ENCODE measurements at places on chromosomes 16 and 17.

DNA sequence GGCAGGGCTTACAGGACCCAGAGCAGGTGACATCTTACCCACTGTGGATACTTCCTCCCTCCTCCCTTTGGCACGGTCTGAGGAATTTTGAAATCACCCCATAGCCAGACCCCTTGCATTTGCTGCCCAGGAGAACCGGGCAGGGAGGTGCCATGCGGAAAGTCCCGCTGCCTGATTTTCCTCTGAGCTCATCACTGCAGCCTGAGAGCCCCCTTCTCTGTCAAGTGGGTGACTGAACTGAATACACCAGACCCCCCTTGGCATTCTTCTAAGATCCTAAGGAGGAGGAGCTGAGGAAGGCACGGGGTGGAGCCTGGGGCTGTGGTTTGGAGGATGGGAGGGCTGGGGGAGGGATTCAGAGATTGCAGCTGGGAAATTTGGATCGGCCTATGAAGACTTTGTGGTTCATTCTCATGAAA lies 173.4 kb downstream of the RAB11FIP4 start:
- no peak for DNase-seq

- DNase-seq = peak; percentile 87
These were observed at the start of gene ARL4D for GRCh38 chr17:43398724-43399595. Gene ARL4D (plus strand): TSS chr17:43398993. CDS start chr17:43399733, 740 bp downstream.

DNA sequence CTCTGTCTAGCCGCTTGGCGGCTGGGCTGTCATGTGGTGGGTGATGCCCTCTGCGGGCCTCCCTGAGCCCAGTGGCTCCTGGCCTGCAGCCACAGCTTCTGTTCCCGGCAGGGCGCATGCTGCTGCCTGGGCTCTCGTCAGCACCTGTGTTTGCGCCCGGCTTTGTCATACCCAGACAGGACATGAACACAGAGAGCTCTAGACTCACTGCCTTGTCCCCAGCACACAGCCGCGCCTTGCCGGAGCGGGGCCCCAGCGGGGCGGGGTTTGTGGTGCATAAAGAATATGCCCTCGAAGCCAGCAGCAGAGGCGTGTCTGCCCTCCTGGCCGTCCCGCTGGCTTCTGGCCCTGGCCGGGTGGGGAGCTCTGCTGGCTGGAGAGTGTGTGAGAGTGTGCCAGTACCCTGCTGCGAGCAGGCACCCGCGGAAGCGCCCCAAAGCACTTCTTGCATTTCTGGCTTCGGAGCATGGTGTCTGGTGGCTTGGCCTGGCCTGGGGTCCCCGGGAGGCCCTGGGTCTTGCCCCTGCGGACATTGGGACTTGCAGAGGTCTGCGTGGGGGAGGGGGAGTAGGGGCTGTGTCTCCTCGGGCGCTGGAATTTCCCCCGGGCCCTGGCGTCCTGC lies 14.4 kb downstream of the ASPSCR1 start:
- DNase-seq = no peak

DNA sequence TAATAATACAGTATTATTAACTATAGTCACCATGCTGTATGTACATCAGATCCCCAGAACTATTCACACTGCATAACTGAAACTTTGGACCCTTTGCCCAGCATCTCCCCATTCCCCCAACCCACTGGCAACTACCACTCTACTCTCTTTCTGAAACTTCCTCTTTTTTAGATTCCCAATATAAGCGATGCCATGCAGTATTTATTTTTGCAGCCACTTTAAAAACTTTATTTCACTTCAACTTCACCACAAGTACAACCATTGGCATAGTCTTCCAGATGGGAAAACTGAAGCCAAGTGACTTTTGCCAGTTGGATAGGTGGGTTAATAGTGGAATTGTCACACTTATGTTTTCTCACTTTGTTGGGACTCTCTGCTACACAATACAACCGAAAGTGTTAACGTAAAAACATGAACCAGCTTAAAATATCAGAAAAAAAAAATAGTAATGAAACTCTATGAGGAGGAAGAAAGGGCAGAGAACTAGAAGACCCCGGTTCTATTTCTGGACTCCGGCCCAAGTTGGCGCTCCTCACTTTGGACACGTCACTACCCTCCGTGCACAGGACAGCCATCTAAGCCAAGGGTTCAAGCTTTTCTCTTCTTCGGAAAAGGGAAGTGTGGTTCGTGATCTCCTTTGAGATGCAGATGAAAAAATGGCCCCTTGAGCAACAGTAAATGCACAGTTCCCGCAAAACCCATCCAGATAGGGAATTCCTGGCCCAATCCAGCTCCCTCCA lies 743 bp downstream of the SHCBP1 start:
- DNase-seq = no peak

- DNase-seq = no peak
These were observed 2.6 kb upstream of the RARA start for GRCh38 chr17:40306395-40306794.

DNA sequence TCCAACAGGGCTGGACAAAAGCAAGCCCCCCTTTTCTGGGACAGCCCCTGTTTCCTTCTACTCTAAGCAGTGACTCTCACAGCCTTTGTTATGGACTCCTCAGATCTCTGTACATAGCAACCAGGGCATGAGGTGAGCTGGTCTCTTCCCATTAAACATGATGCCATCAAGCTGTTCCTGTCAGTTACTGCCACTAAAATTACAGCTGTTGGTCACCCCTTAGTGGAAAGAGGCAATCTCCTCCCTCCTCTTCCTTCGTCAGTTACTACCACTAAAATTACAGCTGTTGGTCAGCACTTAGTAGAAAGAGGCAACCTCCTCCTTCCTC lies 95.2 kb upstream of the SMIM36 start:
- no peak for DNase-seq

GRCh38 chr17:3033741-3034577 lies 29.4 kb downstream of the OR1D5 start:
- no peak for DNase-seq

DNA sequence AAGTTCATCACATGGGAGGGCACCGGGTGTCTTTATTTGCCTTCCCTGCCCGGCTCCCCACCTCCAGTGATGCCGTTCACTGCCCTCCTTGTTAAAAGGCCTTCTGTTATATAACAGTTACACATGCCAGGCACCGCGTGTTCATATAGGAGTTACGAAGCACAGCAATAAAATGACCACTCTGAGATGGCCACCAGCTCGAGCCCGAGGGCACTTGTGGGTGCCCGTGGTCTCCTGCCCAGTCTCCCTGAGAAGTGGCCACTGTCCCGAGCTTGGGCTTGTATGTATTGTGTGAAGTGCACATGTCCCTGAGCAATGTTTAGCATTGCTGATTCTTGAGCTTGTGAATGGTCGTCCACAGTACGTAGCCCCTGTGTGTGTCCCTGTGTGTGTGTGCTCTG lies 355.6 kb downstream of the SEC14L1 start:
- DNase-seq = no peak

- DNase-seq = peak; percentile 39
These were observed 12.7 kb downstream of the MRM3 start for GRCh38 chr17:794876-795275.

GRCh38 chr16:89410794-89411309 lies 79.5 kb downstream of the ANKRD11 start:
- DNase-seq = no peak

DNA sequence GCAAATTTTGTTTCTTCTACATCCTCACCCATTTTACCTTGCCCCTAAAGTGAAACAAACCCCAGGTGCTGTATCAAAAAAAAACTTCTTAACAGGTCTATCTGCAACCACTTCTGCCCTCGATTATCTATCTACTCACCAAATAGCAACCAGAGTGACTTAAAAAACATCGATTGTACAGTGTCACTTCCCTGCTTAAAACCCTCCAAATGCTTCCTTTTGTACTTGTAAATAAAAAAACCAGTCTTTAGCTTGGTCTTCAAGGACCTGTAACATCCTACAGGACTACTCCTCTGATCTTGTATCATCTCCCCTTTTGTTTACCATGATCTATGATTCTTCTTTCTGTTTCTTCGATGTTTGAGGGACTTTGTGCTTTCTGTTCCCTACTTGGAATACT lies 82.7 kb upstream of the CORO6 start:
- DNase-seq = no peak

GRCh38 chr16:47045459-47045858 lies 72.0 kb upstream of the DNAJA2 start:
- no peak for DNase-seq

GRCh38 chr17:75345514-75346167 lies 56.4 kb upstream of the SLC25A19 start:
- peak; percentile 58 for DNase-seq

DNA sequence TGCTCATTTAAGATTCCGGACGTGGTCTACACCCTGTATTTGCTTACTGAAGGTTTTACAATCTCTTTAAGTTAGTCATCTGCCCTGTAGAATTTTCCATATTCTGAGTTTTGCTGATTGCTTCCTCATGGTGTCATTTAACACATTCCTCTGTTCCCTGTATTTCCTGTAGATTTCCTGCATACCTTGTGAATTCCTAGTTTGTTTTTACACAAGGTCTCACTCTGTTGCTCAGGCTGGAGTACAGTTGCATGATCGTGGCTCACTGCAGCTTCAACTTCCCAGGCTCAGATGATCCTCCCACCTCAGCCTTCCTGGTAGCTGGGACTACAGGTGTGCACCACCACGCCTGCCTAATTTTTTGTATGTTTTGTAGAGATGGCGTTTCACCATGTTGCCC lies 66.8 kb downstream of the CMIP start:
- no peak for DNase-seq

DNA sequence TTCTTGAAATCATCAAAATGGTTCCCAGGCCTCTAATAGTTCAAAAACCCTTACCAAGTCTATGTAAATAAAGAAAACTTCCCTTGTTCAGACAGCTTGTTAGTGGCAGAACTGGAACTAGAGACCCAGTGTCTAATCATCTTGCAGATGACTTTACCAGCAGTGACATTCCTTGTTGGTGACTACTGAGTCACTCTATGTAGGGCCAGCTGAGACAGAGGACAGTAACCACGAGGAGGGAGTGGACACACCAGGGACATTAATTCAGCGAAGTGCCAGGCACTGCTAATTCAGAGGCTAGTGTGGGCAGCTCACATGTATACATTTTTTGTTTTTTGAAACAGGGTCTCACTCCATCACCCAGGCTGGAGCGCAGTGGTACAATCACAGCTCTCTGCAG lies 6.1 kb upstream of the HEATR3 start:
- no peak for DNase-seq
